ENCODE measurements at places on chromosomes 5 and 9.

GRCh38 chr5:171914726-171915338 is 91.6 kb downstream of the FBXW11 start:
- no peak for DNase-seq

DNA sequence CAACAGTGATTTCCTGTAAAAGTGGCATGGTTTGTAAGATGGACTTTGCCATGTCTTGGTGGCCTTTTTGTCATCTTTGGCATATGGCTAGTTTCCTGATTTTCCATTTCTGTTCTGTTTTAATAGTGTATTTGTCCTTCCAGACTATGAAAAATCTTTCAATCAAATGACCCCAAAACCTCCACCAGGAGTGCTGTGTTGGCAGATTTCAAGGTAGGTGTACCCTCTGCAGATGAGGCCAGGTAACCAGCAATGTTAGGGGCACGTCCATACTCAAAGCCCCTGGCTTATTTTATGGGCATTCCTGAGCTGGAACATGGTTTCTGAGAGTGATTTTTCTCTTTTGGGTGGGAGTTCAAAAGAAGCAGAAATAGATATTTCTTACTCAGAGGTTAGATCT is 15.2 kb upstream of the MAP1B start:
- DNase-seq: no peak

DNA sequence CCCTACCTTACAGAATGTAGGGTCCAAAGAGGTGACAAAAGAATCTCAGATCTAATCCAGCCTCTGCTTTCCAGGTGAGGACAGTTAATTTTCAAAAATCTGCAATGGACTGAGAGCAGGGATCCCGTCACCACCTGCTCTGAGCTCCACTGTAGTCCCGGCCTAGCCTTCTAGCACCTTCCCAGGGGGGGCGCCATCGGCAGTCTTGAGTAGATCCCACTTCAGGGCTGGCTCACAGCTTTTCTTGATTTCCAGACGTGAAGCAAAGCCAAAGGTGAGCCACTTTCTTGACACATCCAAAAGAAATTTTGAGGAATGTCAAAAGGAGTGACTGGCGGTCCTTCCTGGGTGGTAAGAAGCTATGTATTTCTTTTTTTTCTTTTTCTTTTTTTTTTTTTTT is 114.1 kb downstream of the SYK start:
- DNase-seq: no peak

GRCh38 chr5:60295423-60295822 is 401.9 kb upstream of the PDE4D start:
- no peak for DNase-seq

DNA sequence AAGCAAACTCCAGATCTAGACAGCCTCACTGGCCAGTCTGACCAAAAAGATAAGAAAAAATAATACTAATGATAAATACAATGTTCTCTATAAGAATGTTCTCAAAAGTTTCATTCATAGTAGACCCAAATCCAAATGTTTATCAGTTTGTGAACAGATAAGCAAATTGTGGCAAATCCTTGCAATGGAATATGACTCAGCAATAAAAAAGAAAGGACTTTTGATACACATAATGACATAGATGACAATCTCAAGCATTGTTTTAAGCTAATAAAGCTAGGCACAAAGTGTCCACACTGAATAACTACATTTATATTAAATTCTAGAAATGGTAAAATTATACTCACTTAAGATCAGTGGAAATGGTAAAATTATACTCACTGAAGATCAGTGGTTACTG is 195.4 kb upstream of the TYRP1 start:
- DNase-seq: no peak

GRCh38 chr9:126228111-126228780 is 98.4 kb upstream of the MVB12B start:
- DNase-seq: no peak

GRCh38 chr5:134437847-134438581 is 26.3 kb upstream of the CDKN2AIPNL start:
- no peak for DNase-seq

DNA sequence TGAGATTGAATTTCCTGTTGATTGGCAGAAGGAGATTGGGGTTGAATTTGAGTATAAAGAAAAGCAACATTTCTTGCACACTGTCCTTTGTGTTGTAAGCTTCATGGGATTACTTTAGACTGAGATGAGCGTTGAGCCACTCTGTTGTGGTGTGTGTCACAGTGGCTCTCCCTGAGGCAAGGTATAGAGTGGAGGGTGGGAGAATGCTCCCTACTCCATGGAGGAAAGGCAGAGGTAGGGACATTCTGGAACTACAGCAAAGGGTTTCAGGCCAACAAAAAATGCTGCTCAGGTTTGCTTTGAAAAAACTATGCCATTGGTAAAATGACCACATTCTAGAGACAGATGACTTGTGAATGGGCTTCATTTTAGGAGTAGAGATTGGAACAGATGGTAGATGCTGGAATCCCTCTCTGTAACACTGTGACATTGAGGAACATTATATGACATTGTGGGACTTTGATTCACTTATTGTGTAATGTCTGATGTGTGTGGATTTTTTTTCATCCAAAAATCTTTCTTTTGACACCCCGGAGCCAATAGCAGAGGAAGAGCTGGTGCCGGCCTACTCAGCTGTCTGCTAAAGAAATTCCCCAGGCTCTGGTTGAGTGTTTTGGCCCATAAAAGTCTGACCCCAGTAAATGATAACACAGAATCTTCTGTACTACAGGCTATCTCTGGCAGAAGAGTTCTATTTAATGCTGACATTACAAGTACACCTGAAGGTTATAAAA is 6.2 kb upstream of the CEP120 start:
- no peak for DNase-seq

- no peak for DNase-seq
Measured at GRCh38 chr5:167346461-167346860, 945.0 kb upstream of the WWC1 start.

DNA sequence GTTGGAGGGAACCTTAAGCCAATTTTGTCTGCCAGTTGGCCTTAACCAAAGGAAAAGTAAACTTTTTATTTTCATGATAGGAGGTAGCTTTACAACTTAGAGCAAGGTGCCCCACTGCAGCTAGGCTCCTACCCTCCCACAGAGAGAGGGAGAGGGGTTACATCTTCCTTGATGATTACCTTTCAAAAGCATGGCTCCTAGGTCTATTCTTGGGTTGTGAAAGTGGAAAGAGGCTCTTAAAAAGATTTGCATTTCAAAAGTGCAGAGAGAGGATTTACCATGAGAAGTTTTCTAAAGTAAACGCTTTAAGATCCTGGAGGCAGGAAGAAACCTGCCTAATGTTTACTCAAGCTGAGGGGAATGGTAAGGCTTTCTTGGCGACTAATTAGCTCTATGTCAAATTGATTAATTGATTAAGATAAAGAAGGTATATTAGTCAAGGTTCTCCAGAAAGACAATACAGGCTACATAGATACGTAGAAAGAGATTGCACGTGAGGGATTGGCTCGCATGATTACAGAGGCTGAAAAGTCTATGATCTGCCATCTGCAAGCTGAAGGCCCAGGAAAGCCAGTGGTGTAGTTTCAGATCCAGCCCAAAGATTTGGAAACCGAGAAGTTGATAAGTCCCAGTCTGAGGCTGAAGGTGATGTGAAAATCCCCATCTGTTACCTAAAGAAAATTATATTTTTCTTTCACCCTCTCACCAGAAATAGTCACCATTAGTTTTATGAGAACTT is 333.8 kb upstream of the CTNND2 start:
- DNase-seq: no peak

DNA sequence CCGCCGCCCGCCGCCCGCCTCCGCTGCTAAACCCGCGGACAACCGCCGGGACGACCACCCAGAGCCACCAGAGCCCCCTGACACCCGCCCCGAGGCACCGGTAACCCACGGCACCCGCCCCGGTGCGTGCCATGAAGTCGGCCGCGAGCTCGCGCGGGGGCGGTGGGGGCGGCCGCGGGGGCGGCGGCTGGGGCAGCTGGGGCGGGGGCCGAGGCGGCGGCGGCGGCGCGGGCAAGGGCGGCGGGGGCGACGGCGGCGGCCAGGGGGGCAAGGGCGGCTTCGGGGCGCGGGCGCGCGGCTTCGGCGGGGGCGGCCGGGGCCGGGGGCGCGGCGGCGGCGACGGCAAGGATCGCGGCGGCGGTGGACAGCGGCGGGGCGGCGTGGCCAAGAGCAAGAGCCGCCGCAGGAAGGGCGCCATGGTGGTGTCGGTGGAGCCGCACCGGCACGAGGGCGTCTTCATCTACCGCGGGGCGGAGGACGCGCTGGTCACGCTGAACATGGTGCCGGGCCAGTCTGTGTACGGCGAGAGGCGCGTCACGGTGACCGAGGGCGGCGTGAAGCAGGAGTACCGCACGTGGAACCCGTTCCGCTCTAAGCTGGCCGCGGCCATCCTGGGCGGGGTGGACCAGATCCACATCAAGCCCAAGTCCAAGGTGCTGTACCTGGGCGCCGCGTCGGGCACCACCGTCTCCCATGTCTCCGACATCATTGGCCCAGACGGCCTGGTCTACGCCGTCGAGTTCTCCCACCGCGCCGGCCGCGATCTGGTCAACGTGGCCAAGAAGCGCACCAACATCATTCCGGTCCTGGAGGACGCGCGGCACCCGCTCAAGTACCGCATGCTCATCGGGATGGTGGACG is 499 bp downstream of the FBLL1 start:
- DNase-seq: no peak

GRCh38 chr5:131381777-131382176 is 117.9 kb downstream of the CDC42SE2 start:
- no peak for DNase-seq

- DNase-seq: peak; percentile 79
Measured at GRCh38 chr5:141524604-141525597, 36.0 kb downstream of the PCDHGC5 start.

DNA sequence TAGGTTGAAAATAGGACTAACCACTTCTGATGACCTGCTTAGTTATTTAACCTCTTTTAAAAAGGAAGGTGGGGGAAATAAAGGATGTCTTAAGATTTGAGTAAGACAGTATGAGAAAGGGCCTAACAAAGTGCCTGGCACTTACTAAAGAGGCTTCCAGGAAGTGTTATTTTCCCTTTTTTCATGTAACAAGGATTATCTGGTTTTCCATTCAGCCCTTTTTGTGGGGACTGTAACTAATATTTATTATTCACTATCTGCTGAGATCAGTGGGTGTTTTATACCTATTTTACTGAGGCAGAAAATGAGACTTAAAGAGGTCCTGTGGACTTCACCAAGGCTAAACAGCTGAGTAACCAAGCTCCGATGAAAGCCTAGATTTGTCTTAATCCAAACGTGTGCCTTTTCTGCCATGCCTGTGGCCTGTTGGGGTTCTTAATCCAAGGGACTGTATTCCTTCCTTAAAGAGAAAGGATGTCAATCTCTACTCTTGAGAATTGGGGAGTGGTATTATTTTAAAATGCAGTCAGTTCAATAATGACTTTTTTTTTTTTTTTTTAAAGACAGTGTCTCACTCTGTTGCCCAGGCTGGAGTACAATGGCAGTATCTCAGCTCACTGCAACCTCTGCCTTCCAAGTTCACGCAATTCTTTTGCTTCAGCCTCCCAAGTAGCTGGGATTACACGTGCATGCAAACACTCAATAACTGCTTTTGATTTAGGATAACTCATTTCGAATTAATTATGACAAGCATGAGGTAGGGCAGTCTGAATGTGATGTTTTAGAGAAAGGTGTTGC is 6.5 kb downstream of the JMY start:
- DNase-seq: no peak

DNA sequence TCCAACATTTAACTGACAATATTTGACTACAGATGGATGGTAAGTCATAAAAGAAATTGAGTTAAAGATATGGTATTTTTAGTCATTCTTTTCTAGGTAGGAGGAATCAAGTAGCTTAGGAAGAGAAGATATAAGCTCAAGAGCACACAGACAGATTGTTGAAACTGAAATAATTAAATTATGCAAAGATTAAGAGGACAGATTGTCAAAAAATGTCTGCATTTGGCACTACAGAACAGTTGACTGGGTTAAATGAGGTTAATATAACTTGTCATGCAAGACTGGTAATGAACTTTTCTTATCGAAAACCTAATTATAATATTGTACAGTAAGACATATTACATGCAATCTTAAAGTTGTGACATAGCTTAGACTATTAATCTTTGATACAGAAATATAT is 36.3 kb upstream of the TRPM3 start:
- DNase-seq: no peak

- no peak for DNase-seq
Measured at GRCh38 chr5:149170299-149170698, 29.0 kb downstream of the ABLIM3 start.

DNA sequence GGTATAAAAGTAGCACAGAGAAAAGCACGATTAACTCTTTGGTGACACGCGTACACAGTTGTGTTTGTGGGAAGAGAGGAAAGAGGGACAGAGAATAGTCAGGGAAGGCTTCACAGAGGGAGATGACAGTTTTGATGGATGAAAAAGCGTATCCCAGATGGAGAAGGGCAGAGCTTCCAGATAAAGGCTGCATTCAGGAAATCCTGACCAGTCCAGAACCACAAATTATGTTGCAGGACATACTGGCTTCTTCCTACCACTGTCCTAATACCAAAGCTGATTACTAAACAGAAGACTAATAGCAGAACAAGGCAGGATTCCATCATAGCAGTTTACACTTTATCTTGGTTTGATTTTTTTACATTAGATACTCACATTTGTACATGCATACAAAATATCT is 34.5 kb downstream of the SLC31A2 start:
- DNase-seq: no peak
